ENCODE measurements at places on chromosomes 2 and 18.

- no peak for DNase-seq
These were observed 109.2 kb downstream of the TMEM18 start for GRCh38 chr2:567865-568638.

- DNase-seq, result no peak
These were observed 77.9 kb downstream of the EIPR1 start for GRCh38 chr2:3299703-3300102.

- no peak for DNase-seq
These were observed 54.4 kb upstream of the B3GNT7 start for GRCh38 chr2:231341100-231341499.

GRCh38 chr18:13183790-13184189, 34.8 kb upstream of the LDLRAD4 start:
- DNase-seq, result no peak

DNA sequence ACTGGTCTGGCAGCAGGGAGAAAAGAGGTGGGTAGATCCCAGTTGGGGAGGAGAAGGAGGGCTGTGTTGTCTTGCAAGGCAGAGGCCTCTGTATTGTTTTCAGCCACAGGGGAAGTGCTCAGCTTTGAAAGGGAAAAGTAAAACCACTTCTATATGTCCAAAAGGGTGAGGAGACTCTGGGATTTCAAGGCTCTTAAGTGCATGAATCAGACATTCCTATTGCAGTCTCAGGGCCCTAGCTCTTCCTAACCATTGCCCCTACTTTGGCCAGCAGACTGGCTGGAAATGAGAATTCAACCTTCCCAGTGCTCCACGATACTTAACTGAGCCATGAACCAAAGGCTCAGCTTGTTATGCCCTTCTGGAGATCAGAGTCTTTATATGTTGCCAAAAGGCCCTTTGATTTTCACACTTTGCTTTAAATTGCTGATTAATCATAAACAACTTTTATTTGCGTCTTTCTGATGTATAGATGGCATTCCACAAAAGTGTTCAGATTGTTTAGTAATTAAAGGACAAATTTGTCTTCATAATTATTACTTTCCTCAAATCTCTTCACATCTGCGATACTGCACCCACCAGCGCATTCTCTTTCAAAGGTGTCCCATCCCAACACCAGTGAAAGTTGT, 313.8 kb upstream of the MMADHC start:
- no peak for DNase-seq

- DNase-seq, result no peak
These were observed 753.6 kb downstream of the DCC start for GRCh38 chr18:53093636-53094035.
